Central memory CD4-positive, alpha-beta T cell (primary cell): ENCODE measurements at places on chromosomes 3 and 15.

DNA sequence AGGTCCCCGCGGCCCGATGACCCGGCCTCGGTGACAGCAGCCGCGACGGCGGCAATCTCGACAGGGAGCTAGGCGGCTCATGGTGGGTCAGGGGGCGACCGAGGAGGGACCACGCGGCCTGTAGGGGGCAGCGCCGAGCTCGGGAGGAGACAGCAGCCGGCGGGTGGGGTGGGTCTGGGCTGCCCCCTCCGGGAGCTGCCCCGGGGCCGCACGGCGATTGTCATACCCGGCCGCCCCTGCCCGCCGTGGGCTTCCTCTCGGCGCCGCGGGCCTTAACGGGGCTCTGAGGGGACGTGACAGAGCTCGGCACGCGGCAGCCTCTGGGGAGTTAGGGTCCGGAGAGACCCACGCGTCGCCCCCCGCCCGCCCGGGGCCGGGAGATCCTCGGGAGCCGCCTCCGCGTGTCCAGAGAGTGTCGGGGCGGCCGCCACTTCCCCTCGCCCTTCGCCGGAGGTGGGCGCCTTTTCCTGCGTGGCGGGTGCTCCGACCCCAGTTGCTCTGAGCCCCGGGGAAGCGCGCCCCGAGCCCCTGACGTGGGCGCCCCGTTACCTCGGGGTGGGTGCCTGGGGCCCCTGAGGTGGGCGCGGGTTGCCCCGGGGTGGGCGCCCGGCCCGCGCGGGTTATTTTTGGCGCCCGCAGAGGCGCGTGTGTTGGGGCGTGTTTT lies 539 bp upstream of the PLCL2 start:
- DNase-seq = peak; percentile 56

- no peak for DNase-seq
These were observed 22.0 kb downstream of the CMTM6 start for GRCh38 chr3:32480604-32481003.

DNA sequence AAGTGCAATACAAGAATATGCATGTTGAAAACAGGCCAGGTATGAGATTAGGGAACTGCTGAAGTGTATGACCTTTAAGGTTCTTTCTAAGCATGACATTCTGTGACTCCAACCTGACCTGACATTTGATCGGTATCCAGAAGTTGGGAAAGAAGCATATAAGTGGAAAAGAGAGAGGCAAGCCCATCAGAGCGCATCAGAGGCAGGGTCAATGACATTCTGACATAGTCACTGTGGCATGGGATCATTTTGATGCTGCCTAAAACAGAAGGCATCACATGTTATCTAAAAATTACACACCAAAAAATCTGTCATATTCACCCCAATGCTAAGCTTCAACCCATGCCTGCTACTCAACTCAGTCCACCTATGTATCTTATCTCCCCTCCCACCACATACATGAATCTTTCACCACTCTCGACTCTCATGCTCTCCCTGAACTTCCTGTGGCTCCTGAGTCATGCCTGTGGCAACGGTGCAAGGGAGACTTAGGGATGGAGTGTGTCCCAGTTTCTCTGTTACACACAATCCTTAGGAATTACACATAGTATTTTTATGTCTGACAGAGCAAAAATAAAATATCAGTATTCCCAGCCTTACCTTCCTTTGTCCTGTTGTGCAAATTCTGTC lies 20.5 kb upstream of the LRRN1 start:
- DNase-seq = no peak

DNA sequence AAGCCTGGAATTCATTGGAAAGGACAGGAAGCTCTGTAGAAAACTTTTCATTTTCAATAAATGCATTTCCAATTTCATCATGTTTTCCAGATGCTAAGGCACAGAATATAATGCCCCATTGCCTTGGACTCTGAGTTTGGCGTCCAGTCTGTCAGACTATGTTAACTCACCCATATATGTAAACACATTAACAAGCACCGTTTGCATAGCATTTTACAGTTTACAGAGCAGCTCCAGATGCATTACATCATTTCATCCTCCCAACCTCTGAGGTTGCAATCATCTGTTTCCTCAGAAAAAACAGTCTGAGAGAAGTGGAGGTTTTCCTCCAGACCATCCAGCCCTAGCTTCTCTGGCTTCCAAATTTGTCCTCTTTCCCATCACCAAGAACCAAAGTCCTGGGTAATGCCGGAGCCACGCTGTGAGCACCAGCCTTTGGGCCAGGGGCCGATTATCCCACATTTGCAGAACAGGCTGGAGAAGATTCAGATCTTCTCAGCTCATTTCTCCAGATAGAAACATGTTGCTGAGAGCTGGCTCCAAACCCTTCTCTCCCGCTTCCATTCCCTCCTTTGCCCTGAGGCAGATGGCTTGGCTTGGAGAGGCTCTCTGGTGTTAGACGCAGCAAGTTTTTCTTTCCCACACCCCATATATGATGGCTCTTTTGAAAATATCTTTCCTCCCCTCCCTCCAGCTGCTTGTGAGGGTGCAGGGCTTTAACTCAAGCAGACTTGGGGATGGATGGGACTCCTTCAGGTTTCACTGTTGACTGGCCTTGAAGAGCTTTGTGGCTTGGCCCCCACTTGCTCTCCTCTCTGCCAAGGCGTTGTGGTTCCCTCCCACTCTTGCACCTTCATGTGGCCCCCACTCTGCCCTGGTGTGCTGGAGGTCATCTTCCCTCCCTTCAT lies 26.0 kb downstream of the CYP19A1 start:
- no peak for DNase-seq

- peak; percentile 17 for DNase-seq
These were observed 23.2 kb upstream of the IP6K2 start for GRCh38 chr3:48739955-48740823.

DNA sequence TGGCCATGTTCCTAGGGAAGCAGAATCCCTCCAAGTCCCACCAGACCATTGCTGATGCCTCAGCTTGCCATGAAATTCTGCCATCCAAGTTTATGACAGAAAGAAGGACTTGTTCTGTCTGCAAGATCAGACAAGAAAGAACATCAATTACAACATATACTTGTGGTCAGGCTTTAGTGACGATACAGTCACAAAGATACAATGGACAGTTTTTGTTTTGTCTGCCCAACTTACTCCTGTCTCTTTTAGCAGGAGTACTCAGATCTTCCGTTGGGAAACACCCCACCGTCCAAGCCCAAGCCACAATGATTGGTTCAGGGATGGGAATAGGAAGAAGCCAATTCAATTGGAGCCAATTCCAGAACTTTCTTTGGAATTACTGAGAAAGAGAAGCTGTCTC lies 15.7 kb downstream of the KLHL6 start:
- DNase-seq = no peak

DNA sequence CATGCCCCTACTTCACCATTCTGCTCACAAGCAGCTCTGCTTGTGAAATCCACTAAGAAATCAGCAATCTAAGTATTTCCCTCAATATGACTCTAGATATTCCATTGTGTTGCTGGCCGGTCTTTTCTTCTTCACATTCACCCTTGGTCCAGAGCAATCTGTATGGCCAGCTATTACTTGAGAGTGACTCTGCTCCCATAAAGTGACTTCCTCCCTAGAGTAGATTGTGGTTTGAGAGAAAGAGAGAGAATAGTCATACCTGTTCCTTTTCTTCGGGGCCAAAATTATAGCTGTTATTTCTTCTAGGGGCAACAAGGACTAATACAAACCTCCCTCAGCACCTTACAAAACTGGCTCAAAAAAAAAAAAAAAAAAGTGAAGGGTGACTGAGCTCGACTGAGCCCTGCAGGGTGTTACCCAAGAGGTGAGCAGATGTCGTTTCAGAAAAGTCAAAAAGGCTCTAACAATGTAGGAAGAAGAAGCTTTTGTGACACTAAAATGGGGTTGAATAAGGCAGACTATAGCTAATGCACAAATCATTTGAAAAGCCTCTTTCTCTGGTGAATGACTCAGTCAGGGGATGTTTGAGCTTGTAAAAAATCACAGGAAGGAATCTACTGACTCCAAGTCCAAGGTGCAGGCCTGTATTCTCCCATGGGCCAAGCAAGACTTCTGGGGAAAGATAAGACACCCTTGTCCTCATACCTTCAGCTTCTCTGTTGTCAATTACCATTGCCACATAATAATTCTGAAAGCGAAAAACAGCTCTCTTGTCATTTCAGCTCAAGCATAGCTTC lies 161.0 kb upstream of the SLC24A5 start:
- no peak for DNase-seq

- DNase-seq = no peak
These were observed 57.3 kb upstream of the SPRED1 start for GRCh38 chr15:38195191-38195901.

- no peak for DNase-seq
These were observed 317.7 kb upstream of the TLE3 start for GRCh38 chr15:70415398-70415797.

GRCh38 chr3:118369892-118370491 lies 664.7 kb downstream of the IGSF11 start:
- no peak for DNase-seq

- no peak for DNase-seq
These were observed 9.5 kb upstream of the APBA2 start for GRCh38 chr15:28876131-28876844.

- no peak for DNase-seq
These were observed 479.4 kb upstream of the CBLB start for GRCh38 chr3:106348139-106348690.

- DNase-seq = no peak
These were observed 270.5 kb upstream of the STT3B start for GRCh38 chr3:31262201-31262600.

GRCh38 chr3:109278546-109278945 lies 37.8 kb downstream of the DPPA2 start:
- DNase-seq = no peak

DNA sequence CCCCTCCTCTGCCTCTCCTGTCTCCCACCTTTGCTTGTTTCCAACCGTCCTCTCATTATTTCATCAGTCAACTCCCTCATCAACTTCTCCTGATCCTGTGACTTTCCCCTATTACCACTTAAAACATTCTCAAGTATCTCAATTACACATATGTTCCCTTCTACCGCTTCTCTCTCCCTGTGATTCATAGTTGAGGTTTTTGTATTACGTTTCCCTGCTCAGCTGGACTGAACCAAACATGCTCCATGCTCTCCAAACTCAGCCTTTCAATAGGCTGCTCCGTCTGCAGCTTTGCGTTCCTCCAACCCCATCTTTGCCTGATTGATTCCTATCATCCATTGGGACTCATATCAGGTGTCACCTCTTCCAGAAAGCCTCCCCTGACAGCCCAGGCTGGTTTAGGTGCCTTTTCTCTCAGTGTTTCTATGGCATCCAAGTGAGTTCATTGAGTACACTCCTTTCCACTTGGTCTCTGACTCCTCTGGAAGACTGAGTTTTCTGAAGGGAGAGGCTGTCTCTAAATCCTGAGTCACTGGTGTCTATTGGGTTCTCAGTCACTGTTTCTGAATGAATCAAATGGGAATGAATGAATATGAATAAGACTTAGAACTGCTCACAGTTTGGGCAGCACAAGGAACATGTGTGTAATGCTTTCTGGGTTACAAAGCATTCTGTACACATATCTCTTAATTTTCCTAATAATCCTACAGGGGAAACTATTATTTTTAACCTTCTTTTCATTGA lies 56.4 kb downstream of the PLD1 start:
- no peak for DNase-seq

- DNase-seq = no peak
These were observed 30.9 kb downstream of the KIF9 start for GRCh38 chr3:47251689-47252088.

GRCh38 chr15:40932156-40932555 lies 3.0 kb downstream of the DLL4 start:
- no peak for DNase-seq

DNA sequence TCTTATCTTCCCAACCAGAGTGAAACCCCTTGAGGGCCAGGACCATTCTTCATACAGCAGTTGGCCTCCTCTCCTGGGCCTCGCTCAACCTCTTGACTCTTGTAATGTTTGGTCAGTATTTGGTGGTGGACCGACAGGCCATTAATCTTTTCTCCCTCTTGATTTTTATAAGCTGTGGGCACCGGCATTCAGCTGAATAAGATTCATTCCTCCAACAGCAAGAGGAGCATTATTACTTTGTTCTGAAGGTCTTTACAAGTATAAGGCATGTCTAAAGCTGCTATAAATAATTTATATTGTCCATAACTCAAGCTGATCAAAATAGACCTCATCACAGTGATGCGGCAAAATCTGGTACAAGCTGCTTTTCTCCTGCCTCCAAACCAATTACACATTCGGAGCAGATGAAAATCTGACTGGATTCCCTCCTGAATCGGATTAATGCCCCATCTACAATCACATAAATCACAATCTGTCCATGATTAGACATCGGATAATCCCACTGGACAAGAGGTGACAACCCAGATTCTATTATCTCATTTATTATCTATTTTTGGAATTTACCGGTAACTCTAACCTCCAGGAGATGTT lies 8.4 kb upstream of the ISL2 start:
- no peak for DNase-seq

- no peak for DNase-seq
These were observed 198.9 kb upstream of the CTDSPL start for GRCh38 chr3:37662785-37663184.

DNA sequence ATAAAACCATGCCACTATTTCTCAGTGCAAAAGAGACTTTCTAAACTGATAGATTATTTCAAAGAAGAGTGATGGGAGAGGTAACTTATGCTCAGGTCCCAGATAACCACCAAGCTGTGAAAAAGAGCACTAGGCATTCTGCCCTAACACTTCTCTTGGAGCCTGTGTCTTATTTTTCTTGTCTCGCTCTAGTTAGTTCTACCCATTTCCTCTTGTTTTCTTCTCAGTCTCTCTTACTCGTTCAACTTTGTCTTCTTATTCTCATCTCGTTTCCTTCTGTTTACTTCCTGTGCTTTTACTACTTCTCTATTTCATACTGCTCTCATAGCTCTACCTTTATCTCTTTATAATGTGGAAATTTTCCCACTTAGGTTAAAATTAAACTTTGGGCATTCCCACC lies 91.8 kb upstream of the CGNL1 start:
- no peak for DNase-seq

- DNase-seq = no peak
These were observed 35.5 kb downstream of the ECT2 start for GRCh38 chr3:172786036-172786435.

DNA sequence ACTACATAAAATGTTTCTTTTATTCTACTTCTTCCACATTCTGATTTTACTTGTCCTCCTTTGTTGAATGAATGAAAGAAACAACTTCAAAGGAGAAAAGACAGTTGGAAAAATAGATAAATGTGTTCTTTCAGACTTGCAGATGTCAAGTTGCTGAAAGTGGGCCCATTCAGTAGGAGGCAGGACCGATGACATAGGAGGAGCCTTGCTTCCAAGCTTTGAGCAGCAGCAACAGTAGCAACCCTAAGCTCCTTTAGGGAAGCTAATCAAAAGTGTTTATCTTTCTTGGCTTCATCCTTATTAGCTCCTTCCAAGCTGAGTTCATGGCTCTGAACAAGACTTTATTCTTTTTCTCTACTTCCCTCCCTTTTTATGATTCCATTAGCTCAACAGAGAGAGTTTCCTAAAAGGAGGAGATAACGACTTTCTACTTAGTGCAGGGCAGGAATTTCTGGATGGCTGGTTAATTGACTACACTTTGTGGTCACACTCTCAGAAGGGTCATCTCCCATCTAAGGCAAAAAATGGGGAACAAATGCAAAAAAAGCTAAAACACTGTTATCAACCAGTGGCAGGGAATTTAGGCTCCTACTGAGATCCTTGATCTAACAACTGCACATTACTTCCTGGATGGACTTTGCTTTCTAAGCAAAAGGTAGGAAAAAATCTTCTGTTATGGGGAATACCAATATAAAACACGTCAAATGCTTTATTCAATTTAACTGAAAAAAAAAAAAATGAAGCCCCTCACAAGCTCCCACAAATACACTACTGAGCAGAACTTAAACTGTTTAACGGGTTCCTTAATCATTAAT lies 4.8 kb downstream of the MORC1 start:
- no peak for DNase-seq
